Kidney tubule cell (primary cell): ENCODE measurements at places on chromosomes 13 and 19.
A peak's percentile ranks its signal among the peaks of the same experiment; 100 is the strongest.

DNA sequence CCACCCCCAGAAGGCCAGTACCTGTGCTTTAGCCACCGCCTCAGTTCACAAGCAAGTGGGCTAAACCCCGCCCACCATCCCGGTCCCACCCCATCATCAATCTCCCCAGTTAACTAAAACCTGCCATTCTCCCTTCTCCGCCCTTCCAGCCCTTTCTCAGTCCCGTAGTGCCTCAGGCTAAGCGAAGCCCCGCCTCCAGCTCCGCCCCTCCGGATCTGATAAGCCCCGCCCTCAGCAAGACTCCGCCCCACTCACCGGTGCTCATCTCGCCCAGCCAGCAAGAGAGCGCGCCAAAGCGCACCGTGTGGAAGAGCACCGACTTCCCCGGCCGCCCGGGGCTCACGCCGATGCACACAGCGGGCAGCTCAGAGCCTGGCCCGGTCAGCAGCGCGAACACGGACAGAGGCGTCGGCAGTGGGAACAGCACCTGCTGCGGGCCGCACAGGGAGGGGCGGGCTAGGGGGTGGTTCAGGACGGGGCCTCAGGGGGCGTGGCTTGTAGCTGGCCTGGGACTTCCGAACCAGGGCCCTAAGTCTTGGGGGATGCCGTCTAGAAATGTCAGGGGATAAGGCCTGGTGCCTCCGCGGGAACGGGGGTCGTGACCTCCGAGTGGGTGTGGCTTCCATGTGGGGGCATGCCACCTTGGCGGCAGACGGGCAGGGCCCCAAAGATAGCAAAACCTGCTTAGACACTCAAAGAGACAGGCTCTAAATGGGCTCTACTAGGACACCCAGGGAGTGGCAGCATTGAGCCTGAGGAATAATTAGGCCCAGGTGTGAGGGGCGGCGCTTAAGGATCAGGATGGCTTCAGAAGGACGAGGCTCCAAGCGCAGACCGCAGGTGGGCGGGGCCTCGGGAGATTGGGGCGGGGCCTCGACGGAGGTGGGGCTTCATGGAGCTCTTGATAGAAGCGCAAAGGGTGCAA, 21.4 kb downstream of the MAP4K1 start:
- DNase-seq, result peak; percentile 41

GRCh38 chr13:88136098-88136790, 465.1 kb downstream of the SLITRK5 start:
- DNase-seq, result no peak

GRCh38 chr13:107512551-107512950, 702.8 kb downstream of the LIG4 start:
- DNase-seq, result no peak

- DNase-seq, result peak; percentile 67
These were observed 850 bp downstream of the MTMR6 start for GRCh38 chr13:25286308-25286968.

DNA sequence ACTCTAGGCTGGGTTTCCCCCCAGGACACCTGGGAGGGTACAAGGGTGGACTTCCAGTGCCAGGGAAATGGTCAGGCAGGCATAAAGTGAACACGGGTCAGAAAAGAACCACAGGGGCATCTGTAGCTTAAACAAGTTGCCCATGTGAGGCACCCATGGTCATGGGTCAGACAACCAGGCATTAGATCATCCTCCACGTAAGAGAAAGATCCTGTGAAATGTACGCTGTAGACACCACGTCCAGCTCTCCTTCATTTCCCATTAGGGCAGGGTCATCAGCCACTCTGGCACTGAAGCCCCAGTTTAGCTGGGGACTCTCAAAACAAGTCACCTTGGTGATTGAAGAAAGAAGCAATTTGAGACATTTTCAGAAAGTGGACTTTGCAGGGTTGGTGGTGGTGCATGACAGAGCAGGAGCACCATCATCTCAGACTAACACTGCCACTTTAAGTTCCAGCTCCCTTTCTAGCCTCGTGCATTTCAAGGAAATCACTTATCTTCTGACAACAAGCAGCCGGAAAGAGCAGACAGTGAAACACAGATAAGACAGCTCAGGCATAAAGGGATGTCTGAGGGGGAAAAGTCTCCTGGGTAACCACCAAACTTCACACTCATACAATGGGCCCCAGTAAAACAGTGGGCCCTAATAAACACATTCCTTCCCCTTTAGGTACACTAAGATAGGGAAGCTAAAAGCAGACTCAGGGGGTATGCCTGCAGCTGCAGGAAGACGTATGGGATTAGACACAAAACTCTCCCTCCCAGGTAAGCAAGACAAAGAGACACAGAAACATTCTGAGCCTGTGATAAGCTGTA, 16.1 kb upstream of the SIGLEC6 start:
- DNase-seq, result no peak
